ENCODE measurements at places on chromosomes 3 and 15.

- DNase-seq, result no peak
Measured at GRCh38 chr15:85598219-85598618, 196.5 kb downstream of the KLHL25 start.

DNA sequence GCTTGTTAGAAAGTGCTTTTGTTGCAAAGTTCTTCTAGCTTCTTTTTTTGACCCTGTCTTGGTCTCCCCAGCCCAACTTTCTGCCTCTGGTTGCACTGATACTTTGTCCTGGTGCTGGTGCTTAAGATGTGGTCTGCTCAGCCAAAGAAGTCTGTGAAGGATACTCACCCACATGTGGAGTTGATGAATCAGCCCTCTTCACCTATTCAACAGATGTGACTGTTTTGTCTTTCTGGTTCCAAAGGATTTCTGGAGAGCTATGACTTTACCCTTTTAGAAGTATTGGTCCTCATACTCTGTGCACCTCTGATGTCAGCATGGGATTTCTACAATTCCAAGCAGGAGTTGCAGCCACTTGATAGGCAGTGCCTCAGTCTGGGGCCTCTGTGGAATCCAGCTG lies 84.1 kb downstream of the PCCB start:
- no peak for DNase-seq

DNA sequence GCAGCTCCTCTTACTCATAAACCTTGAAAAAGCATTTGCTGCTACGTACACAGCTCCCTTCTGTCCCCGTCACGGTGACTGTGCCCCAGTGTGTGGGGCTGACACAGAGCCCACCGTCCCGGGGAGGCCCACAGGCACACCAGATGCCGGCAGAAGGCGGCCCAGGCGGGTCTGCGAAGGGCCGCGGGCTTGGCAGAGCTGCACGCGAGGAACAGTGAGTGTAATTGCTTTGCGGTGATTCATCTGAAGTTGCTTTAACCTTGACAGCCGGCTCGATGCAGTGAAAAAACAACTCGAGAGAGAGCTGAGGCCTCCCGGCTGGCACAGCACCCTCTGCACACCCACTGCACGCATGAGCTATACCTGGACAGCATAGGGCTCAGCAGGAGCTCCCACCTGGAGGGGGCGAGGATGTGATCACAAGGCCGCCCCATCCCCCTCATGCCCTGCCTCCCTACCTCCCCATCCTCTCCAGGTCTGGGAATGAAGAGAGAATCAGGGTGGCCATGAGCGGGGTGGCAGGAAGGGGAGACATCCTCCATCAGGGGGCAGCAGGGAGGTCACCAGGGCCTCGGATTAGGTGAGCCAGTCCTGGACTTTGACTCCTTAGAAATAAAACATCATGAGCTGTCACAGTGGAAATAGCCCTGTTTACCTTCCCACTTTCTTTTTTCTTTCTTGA lies 172.7 kb downstream of the MEGF11 start:
- no peak for DNase-seq

GRCh38 chr3:17342119-17342518 lies 400.3 kb downstream of the TBC1D5 start:
- DNase-seq, result no peak

- DNase-seq, result no peak
Measured at GRCh38 chr3:10251006-10251405, 2.7 kb downstream of the TATDN2 start.

DNA sequence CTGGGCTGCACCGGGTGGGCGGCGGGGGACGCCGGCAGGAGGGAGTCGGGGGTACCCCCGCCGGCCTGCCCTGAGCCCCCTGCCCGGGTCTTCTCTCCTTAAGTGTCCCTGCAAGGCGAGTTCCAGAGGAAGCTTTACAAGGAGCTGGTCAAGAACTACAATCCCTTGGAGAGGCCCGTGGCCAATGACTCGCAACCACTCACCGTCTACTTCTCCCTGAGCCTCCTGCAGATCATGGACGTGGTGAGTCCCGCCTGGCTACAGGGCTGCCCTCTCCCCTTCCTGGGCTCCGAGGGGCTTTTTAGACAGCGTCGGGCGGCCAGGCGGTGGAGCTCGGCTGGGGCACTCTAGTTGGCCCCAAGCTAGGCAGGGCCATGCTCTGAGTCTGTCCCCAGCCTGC lies 480 bp downstream of the CHRNA7 start:
- no peak for DNase-seq

DNA sequence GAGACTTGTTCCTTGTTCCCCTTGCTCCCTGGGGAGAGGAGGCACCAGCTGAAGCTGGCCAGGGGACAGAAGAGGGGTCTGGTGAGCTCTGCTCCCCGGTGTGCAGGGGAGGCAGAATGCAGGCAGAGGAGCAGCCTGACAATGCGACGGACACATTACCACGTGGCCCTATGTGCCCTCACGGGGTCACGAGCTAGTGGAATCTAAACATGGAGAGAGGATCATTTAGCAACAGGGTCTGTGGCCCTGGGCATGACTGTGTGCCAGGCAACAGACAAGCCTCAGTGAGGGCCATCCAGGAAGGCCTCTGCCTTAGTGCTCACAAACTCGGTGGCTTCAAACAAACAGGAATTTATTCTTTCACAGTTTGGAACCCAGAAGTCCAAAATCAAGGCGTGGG lies 8.5 kb upstream of the MUC4 start:
- no peak for DNase-seq

- no peak for DNase-seq
Measured at GRCh38 chr3:124351430-124352148, 359.7 kb upstream of the ROPN1 start.

- no peak for DNase-seq
Measured at GRCh38 chr3:10340476-10340875, 19.6 kb upstream of the SEC13 start.

- DNase-seq, result no peak
Measured at GRCh38 chr3:41301548-41301947, 102.2 kb downstream of the CTNNB1 start.

GRCh38 chr15:40282869-40283614 lies at the start of gene ANKRD63:
Gene ANKRD63 (minus strand): TSS chr15:40283064. CDS start chr15:40282586, 478 bp downstream.
- peak; percentile 49 for DNase-seq

DNA sequence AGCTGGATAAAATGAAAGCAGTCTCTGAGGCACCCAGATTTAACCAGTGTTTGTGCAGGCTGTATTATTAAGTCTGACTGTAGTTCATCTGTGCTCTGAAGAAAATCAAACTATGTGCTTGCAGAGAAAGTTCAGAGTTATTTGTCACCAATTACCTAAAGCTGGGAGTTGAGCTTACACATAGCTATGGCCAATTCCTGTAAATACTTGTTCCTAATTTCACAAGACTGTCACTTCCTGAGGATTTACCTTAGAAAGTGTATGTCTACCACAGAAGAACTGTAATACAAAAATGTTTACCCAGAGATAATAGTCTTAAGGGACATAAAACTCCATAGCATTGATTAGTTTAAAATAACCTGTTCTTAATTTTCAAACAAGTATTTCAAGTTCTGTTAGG lies 628.4 kb upstream of the TGFBR2 start:
- DNase-seq, result no peak
